Right renal pelvis (tissue), 4 donors: ENCODE measurements at places on chromosomes 6 and 20. TPM values are rescaled to one million over a fixed set of nuclear protein-coding genes. Genes with fewer than 3 reads are reported as not detected.

Gene AGER
- 18.0 TPM for polyA plus RNA-seq

Gene ZNFX1
- 15.7 TPM for polyA plus RNA-seq

Gene IL22RA2
- not detected for polyA plus RNA-seq

Gene SMLR1
- 1.9 TPM for polyA plus RNA-seq

Gene DBNDD2
- polyA plus RNA-seq, result 27.0 TPM

Gene POPDC3
- polyA plus RNA-seq, result 0.76 TPM

Gene C20orf202
- polyA plus RNA-seq, result 0.24 TPM

GRCh38 chr6:115706324-115706723 is 354.4 kb downstream of the FRK start:
- DNase-seq, result no peak

DNA sequence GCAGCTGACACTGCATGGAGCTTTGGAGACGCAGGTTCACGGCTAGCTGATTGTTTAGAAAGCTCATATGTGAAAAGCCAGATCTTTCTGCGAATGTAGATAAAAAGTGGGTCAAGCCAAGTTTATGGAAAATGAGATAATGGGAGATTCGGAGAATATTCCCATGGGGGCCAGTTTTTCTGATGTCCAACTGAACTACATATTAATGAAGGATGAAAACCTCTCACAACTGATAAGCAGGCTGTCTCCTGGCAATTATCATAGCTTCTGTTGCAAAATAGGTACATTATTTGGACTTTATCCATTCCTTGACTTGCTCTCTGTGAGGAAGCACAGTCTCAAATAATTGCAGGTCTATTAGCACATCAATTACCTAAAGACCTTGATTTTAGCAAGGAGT is 21.1 kb downstream of the HDGFL1 start:
- no peak for DNase-seq

GRCh38 chr20:53345536-53346334 is 247.9 kb downstream of the ZNF217 start:
- DNase-seq, result no peak

DNA sequence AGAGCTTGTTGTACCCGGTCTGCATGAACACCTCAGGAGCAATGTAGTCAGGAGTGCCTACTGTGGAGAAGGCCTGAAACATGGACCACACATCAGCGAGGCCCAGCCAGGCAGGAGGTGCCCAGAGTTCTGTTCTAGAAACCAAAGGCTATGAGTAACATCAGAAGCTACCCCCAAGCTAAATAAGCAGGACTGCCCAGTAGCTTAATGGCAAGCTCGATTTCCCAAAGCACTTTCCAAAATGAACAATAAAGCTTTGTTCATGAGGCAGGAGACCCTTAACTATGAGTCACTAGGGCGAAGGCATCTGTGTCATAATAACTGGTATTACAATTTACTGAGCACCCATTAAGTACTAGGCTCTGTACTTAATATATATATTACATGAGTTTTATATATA is 47.4 kb downstream of the STK38 start:
- DNase-seq, result no peak

- DNase-seq, result no peak
Observed at GRCh38 chr6:90870561-90870960, 283.7 kb upstream of the MAP3K7 start.

- DNase-seq, result no peak
Observed at GRCh38 chr6:18405477-18406293, 18.5 kb downstream of the RNF144B start.

DNA sequence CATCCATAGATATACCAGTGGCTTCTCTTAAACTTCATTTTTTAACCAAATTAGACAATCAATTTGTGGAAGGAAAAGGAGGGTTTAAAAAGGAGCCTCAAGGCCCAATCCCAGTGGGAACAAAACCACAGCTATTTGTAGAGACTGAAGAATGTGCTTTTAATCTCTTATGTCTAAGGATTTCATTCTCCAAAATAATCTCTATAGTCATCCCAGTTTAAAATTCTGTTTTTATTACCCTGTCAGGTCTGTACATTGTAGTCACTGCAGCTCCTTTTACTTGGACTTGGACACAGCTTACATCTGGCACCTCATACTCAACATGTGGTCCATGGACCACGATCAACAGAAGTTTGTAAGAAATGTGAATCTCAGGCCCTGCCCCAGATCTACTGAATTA is 152.1 kb upstream of the STMND1 start:
- DNase-seq, result no peak

DNA sequence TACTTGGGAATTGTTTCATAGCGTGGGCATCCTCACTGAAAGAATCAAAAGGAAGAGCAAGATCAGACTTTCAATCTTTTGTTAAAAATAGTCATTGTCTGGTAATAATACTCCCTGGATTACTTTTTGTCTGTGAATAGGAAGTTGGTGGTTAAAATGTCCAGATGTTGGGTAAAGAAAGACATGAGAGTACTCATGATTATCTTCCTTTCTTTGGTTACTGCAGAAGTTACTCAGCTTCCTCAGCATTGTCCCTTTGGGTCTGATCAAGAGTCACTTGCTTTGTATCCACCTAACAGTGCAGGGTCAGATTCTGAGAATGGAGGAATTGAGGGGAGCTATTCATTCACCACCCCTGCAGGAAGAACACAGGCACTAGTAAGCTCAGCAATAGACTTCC is 54.6 kb downstream of the RIN2 start:
- DNase-seq, result no peak

- DNase-seq, result no peak
Observed at GRCh38 chr20:17444091-17444490, 87.1 kb downstream of the BFSP1 start.
